ENCODE measurements at places on chromosomes 3 and 15.
A peak's percentile ranks its signal among the peaks of the same experiment; 100 is the strongest.

DNA sequence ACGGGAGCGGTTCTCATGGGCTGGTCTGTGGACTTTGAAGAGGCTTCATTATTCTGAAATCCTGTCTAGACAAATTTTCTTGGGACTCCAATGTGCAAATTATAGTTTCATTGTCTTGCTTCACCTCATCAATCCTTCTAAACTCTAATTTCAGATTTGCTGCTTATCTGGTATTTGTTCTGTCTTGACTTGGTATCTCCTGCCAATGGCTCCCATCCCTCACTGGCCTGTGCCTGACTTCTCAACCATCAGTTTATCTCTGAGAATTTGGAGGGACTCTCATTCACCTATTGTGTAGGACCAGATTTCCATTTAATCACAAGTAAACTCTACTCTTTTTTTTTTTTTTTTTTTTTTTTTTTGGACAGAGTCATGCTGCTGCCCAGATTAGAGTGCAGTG is 960.2 kb upstream of the NR2F2 start:
- no peak for DNase-seq

- DNase-seq: no peak
These were observed 59.6 kb upstream of the CASR start for GRCh38 chr3:122123850-122124249.

- DNase-seq: no peak
These were observed 25.6 kb downstream of the CLEC3B start for GRCh38 chr3:45051685-45052084.

GRCh38 chr3:58021072-58021959 is 13.1 kb downstream of the FLNB start:
- DNase-seq: no peak

- DNase-seq: no peak
These were observed 483.3 kb downstream of the TUSC7 start for GRCh38 chr3:117192888-117193287.

- DNase-seq: no peak
These were observed 199.3 kb upstream of the BCL6 start for GRCh38 chr3:187944390-187945179.

DNA sequence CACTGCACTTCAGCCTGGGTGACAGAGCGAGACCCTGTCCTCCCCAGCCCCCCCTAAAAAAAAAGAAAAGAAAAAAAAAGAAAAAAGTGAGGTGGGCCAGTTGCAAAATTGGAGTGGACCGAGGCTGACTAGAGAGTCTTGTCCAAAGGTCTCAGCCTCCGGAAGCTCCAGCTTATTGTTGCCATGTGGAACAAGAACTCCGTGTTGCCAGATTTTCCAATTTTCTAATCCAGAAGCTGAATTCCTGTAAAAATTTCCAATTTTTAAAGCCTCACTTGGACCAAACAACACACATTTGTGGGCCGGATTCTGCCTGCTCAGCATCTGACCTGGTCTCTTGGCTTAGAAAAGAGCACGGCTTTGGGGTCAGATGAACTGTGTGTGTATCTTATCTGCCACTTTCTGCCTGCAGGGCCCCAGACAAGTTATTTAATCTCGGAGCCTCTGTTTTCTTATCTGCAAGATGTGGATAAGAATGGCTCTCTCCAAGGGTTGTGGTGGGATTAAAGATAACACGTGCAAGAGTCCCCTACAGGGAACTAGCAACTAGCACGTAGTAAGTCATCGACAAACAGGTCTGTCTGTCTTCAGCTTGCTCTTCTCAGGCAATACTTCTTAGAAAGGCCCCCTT is 73.7 kb upstream of the TLE3 start:
- no peak for DNase-seq

DNA sequence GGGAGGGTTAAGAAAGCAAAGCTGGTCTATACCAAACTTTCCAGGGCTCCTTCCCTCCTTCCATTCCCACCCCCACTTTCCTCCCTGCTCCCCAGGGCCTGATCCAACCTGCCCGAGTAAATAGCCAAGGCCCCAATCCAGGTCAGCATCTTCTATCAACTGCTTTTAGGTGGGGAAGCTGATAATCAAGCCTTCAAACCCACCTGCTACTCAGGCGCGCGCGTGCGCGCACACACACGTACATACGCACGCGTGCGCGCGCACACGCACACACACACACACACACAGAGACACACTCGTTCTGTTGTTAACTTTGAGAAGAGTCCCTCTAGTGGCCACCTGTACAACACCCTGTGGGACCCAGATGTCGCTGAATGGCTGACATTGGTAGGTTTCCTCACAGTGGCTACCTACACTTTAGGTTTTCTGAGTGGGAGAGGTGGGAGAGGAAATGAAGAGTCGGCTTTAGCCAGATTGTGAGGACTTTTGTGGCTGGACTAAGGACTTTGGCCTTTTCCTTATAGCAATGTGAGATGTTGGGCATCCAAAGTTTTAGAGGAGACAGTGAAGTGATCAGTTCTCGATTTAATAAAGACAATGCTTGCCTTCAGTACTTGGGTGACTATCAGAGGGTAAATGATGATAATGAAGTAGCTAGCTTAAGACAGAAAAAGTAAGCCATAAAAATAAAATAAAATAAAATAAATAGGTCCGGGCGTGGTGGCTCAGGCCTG is 179.9 kb upstream of the C2CD4B start:
- peak; percentile 55 for DNase-seq

DNA sequence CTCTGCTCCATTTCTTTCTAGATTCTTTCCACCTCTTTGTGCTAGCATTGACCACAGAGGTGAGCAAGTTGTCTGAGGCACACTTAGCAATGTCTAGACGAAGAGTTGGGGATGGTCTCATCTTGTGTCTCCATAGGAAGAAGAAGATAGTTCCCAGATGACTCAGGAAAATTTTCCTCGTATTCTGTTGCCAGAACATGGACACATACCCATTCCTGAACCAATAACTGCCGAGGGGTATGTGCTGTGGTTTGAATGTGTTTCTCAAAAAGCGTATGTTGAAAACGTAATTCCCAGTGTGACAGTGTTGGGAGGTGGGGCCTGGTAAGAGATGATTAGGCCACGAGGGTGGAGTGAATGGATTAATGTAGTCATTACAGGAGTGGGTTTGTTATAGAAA is 107.5 kb upstream of the GALNT15 start:
- DNase-seq: peak; percentile 99

- DNase-seq: peak; percentile 35
These were observed 32.8 kb downstream of the FBLN2 start for GRCh38 chr3:13581485-13582365.

GRCh38 chr3:146142757-146143156 is 18.2 kb downstream of the PLOD2 start:
- peak; percentile 74 for DNase-seq

GRCh38 chr3:194231929-194232832 is 96.2 kb downstream of the HES1 start:
- no peak for DNase-seq

- no peak for DNase-seq
These were observed 500 bp upstream of the VGLL3 start for GRCh38 chr3:86991482-86991815.

GRCh38 chr3:184005941-184006507 is 11.7 kb downstream of the ABCC5 start:
- DNase-seq: no peak

DNA sequence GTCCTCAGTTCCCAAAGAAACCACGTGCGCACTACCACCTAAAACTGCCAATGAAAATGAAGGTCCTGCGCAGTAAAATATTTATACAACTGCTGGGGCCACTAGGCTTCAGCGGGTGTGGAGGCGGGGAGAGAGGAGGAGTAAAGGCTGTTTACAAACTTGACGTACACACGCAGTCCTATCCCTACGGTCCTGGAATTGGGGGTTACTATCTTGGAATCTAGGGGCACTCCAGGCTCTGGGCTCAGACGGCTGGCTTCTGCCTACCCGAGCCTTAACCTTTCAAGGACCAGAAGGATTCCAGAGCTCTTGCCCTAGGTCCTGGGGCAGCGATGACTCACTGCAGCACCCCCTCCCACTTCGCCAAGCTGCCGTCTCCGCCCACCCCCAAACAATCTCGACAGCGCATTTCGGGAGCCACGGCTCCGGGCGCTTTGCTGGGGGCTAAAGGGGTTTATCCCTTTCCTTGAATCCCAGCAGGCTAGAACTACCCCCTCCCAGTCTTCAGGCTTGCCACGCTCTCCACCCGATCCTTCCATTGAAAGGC is 3.0 kb downstream of the ADAMTS9 start:
- peak; percentile 45 for DNase-seq

GRCh38 chr15:76983590-76984375 is 11.1 kb upstream of the PSTPIP1 start:
- DNase-seq: no peak

DNA sequence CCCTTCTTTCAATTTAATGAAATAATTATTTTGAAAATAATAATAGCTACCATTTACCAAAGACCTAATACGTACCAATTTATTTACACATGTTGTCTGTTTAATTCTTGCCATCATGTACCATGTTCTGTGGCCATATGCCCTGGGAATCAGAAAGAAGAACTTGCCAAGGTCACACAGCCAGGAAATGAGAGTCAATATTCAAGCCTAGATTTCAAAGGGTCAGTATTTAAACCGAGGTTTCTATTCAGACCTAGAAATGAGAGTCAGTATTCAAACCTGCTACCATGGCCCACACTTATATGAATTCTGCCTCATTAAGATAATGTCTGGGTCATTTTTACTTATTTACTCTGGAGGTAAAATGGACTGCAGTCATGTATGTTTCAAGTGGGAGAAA is 103.6 kb upstream of the TBL1XR1 start:
- no peak for DNase-seq

DNA sequence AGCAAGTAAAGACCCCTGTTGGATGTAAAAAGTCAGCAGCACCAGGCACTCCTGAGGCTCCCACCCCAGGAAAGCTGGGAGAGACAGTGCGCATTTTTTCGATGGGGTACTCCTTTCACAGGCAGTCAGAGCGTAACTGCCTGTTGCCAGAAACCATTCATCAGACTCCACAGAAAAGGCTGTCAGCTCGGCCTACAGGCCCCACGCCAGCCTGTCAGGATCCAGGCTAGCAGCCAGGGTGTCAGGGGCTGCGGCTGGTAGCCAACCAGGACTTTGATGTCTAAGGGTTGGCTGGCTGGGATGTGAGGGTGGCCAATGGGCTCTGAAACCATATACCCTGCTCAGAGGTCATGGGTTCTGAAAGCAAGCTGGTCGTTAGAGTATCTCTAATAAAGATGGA is 164.5 kb downstream of the WNT5A start:
- DNase-seq: peak; percentile 25

DNA sequence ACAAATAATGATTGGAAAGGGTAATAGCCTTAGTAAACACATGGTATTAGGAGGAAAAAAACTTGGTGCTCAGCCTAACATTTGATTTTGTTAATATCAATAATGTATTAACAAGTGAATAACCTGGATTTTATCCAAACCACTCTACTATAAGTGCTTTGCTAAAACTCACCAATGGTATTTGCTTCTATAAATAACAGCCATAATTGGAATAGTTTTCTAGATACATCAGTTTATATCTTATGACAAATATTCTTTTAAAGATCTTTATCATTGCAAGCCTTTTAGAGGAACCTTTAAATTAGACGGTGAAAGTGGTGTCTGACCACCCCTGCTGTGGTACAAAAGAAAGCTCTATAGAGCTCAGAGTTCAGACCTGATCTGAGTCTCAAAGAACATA is 123.9 kb downstream of the SHOX2 start:
- peak; percentile 13 for DNase-seq

- peak; percentile 88 for DNase-seq
These were observed 224.1 kb upstream of the TPRG1 start for GRCh38 chr3:188947401-188948280.

- no peak for DNase-seq
These were observed 405.3 kb downstream of the VPS13C start for GRCh38 chr15:61654918-61655317.

DNA sequence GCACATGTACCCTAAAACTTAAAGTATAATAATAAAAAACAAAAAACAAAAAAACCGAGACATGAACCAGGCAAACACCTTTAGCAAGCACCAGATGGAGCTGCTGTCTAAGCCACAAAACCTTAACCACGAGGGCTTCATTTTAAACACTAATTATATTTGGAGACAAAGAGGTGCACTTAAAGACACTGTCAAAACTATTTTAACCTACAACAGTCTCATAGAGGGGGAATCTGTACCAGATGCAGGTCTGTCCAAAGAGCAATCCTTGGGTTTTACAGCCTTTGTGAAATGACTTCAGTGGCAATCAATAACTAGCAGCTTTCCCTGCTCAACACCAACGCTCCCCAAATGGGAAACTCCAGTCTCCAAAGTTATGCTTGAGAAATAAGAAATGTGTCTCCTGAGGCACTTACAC is 115.7 kb upstream of the TSPAN3 start:
- DNase-seq: no peak

DNA sequence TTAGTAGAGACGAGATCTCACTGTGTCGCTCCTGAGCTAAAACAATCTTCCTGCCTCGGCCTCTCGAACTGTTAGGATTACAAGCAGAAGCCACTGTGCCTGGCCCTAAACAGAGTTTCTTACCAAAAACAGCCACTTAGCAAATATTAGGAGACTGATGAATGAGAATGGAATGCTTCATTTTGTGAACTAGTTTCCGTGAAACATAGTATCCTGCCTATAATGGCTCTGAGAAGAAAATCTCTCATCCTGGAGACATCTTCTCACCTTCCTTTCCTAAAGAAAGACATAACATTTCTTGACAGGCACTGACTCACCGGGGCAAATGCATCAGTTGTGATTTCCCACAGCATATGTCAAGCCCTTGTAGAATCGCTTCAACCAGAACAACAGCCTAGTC is 44.9 kb downstream of the GJD2 start:
- DNase-seq: peak; percentile 61

DNA sequence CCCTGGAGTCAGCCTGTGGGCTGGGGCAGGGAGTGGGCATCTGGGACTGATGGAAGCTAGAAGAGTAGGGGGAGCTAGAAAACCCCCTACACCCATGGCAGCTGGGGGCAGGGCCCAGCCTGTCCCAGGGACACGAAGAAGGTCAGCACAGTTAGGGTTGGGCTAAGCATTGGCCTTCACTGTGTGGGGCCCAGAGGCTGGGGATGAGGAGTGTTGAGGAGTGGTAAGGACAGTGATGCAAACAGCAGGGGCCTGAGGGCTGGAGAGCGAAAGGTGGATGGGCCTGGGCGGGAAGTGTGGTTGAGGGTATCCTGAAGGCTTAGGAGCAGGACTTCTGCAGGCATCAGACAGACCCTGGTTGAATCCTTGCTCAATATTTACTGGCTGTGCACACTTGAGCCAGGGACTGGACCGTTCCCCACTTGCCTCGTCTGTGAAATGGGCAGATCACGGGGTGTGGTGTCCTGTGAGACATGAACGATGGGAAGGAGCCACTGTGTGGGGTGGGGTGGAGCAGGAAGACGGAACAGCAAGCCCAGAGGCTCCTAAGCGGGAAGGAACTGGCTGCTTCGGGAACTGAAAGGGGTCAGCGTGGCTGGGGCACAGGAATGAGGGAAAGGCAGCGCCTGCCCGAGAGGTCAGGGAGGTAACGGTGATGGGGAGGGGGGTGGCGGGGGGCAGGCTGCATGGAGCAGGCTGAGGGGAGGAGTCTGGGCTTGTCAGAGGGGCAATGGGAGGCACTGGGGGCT is 7.3 kb downstream of the PRKCD start:
- DNase-seq: no peak
